ENCODE measurements at places on chromosomes 1 and 21. TPM values are rescaled to one million over a fixed set of nuclear protein-coding genes. Genes with fewer than 3 reads are reported as not detected.

DNA sequence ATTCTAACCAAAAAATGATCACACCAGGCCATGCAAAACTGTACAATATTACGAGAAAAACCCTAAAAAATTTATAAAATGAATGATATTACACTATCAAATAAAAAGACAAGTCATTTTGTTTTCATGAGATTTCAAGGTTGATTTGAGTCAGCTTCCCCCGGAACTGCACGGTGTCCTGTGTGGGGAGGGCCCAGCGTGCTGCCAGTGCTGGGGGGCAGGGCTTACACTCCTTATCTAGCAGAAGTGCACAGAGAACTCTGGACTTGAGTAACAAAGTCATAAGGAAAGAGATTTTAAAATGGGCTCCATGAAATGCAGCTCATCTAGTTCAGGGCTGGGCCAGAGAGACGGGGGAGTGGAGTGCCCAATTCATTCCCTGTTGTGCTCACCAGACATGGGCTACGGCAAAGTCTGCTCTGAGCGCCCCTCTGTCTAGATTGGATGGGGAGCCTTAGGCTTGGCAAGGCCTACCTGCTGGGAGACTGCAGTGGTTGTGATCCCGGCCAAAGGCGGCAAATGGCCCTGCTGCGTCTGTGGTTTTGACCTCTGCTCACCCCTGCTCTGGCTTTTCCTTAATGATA is 50.1 kb downstream of the COQ8A start:
- no peak for DNase-seq

- no peak for DNase-seq
Observed at GRCh38 chr1:167121375-167122120, 27.7 kb downstream of the STYXL2 start.

- DNase-seq = no peak
Observed at GRCh38 chr1:214154596-214155292, 126.2 kb upstream of the SMYD2 start.

- DNase-seq = no peak
Observed at GRCh38 chr1:99648107-99648506, 2.2 kb downstream of the PALMD start.

- no peak for DNase-seq
Observed at GRCh38 chr1:41915786-41916571, 2.7 kb downstream of the HIVEP3 start.

GRCh38 chr1:79322511-79323027 is 316.0 kb upstream of the ADGRL4 start:
- DNase-seq = no peak

DNA sequence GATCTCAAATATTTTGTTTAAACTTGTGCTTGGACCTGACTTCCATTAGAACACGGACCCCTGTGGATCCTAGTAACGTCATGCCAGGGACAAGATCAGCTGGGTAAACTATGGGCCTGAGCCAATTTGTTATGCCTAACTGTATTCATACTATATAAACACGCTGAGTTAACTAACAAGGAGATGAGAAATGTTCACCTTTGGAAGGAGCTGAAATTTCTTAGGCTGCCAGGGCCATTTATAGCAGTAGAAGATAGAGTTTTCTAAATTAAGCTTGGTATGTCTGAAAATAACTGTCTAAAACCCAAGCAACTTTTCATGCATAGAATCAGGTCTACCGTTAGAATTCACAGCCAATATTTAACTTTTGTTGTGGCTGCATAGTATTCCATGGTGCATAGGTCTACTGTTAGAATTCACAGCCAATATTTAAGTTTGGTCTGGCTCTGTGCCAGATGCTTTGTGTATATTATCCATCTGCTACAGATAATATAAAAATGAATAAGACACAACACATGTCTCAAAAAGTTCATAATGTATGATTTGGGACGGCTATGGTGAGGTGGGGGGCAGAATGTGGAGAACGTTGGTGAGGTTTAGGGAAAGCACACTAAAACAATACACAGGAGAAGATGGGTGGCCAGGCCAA is 61.5 kb downstream of the NMNAT2 start:
- no peak for DNase-seq

GRCh38 chr1:2528966-2529783 is 888 bp downstream of the HES5 start:
- no peak for DNase-seq

Gene PTAFR
- total RNA-seq = 0.47 TPM

Gene PDXK
- 78.8 TPM for total RNA-seq

Gene MROH9
- total RNA-seq = not detected

Gene TMIGD3
- not detected for total RNA-seq

Gene KRTAP21-2
- not detected for total RNA-seq

Gene CHIA
- total RNA-seq = not detected

Gene ACTN2
- total RNA-seq = not detected
